NCI-H2081 (cell line): ENCODE measurements at places on chromosomes 11 and 22.

DNA sequence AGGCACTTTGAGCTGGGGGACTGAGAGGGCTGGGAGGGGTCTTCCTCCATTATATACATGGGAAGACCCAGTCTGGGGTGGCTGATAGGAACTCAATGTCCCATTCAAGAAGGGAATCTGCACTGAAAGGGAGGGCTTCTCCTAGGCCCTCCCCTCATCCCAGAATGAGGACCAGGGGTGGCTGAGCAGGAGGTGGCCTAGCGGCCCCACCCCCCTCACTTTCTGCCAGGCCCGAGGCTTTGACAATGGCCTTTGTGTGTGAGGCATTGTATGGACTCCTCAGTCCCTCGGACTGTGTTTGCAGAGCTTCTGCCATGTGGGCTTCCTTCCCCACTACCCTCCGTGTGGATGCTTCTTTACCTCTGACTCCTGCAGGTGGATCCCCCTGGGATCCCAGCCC, 65.7 kb downstream of the NECTIN1 start:
- DNase-seq, result no peak

- DNase-seq, result peak; percentile 50
Observed at GRCh38 chr11:117809236-117810055, 12.4 kb upstream of the DSCAML1 start.

DNA sequence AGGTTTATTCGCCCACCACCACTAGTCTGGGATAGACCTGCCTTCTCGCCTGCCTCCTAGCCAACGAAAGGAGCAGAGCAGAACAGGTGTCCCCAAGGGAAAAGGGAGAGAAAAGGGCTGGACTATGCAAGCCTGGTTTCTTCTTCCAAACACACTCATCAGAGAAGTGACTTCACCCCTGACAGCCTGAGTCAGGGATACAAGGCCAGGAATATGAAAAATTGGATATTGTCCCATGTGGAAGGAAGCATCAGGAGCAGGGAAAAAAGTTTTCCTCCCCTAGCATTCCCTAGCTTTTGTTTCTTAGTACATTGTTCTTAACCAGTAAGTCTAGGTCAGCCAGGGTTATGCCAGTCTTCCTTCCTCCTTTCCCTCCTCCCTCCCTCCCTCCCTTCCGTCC, 56.9 kb upstream of the TNRC6B start:
- no peak for DNase-seq

- no peak for DNase-seq
Observed at GRCh38 chr11:61814247-61814957, 2.4 kb downstream of the FADS1 start.

- no peak for DNase-seq
Observed at GRCh38 chr11:69325446-69325845, 31.5 kb downstream of the MYEOV start.

- peak; percentile 48 for DNase-seq
Observed at GRCh38 chr22:17269224-17269606, 50.0 kb upstream of the ADA2 start.

DNA sequence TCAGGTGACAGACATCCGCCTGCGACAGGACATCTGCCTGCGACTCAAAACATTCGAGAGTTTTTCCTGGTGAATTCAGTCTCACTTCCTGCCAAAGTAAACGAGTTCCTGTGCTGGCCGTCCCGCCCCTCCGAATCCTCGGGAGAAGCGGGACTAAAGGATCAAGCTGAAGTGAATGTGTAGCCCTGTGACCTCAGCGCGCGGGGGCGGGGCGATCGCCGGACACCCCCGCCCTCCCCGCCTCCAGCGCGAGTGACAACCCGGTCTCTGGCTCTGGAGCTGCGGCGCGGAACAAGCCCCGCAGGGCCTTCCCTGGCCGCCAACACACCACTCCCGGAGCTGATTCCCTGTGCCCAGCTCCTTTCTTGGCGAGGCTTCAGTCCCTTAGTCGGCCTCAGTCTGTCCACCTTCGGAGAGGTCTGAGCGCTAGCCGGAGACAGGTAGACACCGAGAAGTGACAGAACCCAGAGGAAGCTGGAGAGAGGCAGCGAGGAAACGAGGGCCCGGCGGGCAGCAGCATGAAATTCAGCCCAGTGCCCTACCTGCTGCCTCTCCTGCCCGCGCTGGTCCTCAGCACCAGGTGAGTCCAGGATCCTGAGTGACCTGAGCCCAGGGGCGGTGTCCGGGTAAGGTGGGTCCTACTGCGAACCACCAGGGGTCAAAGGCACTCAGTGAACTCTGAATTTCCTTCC, 766.4 kb upstream of the LUZP2 start:
- no peak for DNase-seq

- no peak for DNase-seq
Observed at GRCh38 chr11:94048032-94048709, 27.0 kb downstream of the HEPHL1 start.

DNA sequence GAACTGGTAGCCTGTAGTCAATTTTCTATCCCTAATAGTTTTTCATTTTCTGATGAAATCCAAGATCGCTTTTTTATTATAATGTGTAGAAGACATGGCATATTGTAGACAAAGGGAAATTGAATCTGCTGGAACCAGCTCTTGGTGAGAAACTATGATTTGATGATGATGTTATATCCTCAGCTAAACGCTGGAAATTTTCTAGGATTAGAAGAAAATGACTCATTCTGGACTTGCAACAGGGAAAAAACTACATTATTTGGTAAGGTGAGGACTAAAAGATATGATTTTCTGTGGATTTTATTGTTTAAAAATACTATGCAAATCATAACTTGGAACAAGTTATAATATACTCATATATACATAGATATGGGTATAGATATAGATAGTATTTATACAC, 14.1 kb upstream of the PGM2L1 start:
- no peak for DNase-seq

DNA sequence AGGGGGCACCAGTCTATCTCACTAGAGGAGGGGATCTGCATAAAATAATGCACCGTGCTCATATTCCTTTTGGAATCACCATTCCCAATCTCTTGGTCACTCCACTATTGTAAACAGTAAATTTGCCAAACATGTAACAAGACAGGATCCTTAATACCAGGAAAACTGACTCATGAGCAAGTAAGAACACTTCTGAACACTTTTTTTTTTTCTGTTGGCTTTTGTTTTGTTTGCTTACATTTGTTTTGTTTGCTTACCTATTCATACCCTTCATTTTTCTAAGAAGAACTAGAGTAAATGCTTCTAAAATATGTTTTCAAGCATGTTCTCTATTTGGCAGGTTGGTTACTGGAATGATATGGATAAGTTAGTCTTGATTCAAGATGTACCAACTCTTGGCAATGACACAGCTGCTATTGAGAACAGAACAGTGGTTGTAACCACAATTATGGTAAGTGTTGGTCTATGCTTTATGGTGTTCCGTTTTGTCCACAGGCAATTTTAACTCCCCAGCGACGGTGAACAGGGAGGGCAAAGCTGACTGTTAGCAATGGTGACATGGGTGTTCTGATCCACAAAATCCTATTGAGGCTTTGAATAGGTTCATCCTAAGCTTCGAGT, 111.8 kb downstream of the MSANTD4 start:
- DNase-seq, result no peak

DNA sequence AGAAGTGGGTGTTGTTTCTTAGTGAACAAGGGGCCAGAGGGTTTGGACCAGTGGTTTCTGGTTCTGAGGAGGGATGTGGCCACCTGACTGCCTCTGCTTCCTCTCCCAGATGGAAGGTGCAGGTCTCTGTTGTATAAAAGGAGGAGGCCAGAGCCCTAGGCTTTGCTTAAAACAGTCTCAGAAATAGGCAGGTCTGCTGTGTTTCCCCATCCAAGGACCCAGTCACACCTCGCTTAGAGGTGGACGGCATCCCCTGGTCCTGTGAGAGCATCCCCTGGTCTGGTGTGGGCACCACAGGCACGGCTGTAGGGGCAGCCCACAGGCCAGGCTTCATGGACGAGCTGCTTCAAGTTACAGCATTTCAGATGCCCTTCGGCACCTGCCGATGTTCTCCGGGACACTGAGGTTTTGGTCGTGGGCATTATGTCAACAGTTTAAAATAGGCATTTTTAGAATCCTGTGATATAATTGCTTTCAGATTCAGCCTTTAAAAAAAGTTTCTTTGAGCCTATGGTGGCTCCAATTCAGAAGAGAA, 45.7 kb upstream of the SHANK2 start:
- DNase-seq, result no peak

DNA sequence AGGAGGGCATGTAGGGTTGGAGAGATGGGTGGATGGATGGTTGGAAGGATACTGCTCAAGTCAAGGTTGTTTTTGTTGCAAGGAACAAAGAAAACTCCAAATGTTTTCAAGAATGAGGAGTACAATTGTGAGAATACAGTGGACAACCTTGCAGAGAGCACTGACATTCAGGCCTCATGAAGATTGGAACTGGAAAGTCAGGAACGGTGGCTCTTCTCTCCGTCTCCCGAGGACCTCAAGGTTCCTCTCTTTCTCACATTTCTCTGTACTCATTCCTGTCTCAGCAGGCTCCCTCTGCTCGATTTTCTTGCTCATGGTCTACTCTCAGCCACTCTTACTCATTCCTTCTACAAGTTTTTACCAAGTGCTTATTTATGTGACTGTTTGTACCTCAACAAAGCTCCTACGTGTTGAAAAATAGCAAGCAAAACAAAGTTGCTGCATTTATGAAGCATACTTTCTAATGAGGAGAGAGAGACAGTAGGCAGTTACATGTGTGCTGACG, 97.6 kb downstream of the SWAP70 start:
- no peak for DNase-seq

DNA sequence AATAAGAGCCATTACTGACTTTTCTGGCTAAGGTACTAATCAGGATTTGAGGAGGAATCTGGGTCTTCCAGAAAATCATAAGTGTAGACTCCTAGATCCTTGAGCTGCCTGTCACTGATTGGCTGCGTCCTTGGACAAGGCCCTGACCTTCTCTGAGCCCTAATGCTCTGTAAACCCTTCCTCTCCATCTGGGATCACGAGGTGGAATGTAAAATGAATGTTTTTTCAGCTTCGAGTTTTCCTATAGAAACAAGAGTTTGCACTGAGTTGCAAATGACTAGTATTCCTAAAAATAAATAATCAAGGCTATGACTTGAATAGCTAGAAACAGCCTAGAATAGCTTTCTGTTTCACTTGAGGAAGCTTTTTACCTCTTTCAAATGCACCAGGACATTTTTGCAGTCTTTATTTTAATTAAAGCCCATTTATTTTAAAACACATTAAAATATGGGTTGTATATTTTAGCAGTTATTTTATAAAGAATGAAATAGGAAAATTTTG, 1.1 kb upstream of the DIXDC1 start:
- DNase-seq, result no peak

DNA sequence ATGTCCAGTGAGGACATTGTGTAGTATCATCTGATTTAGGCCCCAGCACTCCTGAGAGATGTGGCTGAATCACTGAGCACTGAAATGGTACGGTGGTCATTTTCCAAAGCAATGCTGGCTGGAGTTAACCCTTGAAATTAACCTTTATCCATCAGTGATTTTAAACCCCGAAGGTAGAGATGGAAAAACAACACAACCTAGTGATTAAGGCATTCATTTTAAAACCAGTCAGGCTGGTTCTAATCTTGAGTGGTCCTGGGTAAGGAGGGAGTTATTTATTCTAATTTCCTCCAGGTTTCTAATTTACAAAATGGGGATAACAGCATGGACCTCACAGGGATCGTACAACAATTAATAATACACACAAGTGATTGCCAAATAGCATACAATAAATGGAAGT, 6.6 kb upstream of the CSNK2A3 start:
- DNase-seq, result no peak

DNA sequence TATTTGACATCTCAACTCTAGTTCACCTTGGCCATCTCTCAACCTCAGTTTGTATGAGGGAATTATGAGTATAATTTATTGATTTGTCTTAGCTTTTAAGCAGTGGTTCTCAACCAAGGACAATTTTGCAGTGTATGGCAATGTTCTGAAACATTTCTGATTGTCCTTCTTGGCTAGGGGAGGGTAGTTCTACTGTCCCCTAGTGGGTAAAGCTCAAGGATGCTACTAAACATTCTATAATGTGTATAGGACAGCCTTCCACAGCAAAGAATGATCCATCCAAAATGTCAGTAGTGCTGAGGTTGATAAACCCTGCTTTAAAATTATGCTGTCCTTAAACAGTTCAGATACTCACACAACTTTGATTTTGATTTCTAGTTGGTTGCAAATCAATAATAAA, 78.1 kb upstream of the ALKBH3 start:
- no peak for DNase-seq

GRCh38 chr11:41982975-41983374, 523.5 kb upstream of the LRRC4C start:
- no peak for DNase-seq

DNA sequence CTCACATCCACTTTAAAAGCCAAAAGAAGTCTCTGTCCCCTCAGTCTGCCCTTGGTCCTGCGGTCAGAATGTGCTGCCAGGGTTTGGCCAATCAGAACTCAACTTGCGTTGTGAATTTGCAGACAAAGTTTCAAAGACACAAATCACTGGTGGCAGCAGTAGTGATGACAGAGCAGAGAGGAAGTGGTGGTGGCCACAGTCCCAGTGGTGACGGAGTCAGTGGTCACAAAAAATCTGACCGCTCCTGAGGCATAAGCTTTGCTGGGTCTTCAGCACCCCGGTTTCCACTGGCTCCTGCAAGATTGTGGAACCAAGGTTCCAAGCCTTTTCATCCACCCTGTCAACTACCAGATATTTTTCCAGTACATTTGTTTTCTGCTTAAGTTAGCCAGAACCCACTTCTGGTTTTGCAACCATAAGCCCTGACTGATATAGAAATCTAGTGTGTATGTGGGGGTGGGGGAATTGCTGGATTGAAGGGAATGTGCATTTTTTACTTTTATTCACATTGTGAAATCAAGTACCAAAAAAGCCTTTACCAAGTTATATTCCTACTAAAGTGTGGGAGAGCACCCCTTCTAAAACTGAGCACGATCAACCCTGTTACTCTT, 112.3 kb downstream of the TMPRSS5 start:
- DNase-seq, result no peak

DNA sequence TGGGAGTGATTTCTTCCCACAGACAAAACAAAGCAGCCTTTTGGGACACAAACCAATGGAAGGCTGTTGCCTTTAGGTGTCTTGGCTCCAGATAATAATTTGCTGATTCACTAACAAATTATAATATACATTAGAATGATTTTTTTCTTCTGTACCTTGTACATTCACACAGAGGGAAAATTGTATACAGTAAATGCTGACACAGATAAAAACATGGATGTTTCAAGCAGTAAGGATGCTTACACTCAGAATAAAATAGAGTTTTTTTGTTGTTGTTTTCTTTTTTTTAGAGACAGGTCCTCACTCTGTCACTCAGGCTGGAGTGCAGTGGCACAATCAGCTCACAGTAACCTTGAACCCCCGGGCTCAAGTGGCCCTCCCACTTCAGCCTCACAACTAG, 109.2 kb upstream of the TRPC6 start:
- no peak for DNase-seq

DNA sequence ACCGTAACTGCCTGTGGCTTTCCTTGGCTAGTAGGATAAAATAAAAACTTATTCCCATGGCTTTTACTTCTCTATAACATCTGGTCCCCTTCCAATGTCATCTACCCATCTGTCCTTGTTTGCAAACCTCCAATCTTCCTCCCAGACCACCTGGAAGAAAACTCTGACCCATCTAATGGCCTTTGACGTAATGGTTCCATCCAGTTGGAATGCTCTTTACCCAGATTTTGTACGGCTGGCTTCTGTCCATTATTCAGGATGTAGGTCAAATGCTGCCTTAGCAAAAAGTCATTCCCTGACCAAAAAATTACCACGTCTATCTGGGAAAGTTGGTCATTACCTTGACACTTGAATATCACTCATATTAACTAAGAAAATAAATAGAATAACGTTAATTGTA, 577.9 kb upstream of the ANO5 start:
- DNase-seq, result no peak
